ENCODE measurements at places on chromosomes 16 and 17.

- DNase-seq = no peak
Observed at GRCh38 chr17:78643326-78643725, 66.1 kb upstream of the DNAH17 start.

DNA sequence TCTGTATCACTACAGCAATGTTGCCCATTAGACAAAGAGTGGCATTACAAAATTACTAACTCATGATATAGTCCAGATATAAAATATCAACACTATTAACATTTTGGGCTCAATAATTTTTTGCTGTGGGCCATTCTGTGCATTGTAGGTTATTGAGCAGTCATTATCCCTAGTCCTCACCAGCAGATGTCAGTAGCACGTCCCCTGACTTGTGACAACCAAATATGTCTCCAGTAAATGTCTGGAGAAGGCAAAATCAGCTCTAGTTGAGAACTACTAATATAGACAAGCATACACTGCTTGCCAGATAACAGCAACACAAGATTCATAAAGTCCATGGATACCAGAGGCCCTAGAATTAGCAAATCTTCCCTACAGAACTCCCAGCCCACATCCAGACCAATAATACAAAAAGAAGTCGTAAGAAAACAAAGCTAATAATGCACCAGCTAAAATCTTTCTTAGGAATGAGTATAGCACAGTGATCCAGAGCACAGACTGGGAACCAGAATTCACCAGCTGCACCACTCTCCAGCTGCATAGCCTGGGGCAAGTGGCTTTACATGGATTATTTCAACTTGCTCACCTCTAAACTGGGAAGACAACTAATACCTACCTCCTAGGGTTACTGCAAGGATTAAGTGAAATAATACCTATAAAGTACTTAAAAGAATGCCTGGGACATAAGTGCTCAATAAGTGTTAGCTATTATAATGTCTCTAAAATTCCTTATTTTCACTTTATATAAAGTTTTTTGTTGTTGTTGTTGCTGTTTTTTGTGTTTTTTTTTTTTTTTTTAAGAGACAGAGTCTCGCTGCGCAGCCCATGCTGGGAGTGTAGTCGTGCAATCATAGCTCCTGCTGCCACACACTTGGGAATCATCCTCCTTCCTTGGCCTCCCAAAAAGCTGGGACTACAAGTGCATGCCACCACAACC, 23.7 kb downstream of the HELZ start:
- DNase-seq = peak; percentile 26

- DNase-seq = no peak
Observed at GRCh38 chr17:27569257-27569722, 61.7 kb upstream of the LGALS9 start.

DNA sequence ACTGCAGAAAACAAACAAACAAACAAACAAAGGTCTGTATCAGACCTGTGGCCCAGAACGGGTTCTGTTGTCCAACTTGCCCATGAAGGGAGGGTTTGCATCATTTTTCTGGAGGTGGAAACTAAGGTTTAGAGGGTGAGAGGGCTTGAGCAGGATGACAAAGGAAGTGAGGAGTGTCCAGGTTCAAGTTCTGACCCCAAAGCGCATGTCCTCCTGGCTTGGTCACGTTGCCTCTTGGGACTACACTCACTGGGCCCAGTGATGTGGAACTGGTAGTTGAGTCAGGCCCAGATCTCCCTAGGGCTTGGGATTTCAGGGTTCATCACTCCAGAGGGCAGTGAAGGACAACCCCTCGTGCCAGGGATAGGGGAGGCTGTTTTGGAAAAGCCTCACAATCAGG, 1.8 kb downstream of the SREBF1 start:
- no peak for DNase-seq

DNA sequence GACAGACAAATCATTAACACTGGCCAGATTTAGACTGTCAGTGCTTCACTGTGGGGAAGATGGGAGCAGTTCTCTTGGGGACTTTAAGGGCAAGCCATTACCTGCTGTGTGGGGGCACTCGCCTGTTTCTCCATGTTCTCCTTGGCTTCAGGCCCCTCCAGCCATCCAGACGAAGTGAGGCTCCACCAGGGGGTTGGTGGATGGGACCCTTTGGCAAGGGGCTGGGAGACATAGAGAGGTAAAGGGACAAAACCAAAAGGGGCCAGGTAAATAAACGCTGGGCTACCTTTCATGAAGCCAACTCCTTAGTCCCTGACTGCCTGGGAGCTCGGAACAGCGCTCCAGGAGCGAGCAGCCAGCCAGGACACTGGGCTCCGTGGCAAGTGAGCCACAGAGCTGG, 14.0 kb downstream of the TBX4 start:
- DNase-seq = no peak

DNA sequence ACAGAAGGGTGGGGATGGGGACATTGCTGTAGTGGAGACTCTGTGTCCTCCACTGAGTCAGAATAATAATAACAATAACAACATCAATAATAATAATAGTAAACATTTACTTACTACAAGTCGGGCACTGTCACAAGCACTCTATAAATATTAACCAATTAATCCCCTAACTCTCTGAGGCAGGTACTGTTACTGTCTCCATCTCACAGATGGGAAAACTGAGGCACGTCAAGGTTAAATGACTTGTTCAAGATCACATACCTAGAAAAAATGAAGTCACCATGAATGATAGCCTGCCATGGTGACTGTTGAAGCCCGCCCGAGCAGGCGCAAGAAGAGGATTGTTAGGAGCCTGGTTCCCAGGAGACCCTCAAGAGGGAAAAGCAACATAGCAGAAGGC, 10.2 kb downstream of the PRR29 start:
- DNase-seq = no peak

- no peak for DNase-seq
Observed at GRCh38 chr16:55773859-55774549, 58.9 kb downstream of the CES1 start.

GRCh38 chr17:11916091-11916490, 81.2 kb downstream of the ZNF18 start:
- DNase-seq = no peak

DNA sequence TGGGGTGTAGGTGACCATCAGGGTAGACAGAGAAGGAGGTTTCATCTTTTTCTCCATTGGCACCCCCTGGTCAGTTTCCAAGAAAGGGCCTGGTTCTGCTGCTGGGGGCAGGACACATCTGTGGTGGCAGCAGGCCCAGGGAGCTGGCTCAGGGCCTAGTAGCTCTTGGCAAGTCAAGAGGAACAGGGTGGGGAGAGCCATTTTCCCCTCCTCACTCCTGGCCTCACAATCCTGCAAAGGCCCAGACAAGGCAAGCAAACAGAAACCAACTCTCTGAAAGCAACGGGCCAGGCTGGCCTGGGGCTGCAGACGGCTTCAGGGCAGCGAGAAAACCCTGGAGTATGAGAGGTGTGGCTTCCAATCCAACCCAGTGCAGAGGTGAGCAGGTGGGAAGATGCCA, 192.9 kb upstream of the DYNLRB2 start:
- DNase-seq = no peak

- DNase-seq = no peak
Observed at GRCh38 chr17:50221266-50221863, 19.9 kb upstream of the COL1A1 start.

DNA sequence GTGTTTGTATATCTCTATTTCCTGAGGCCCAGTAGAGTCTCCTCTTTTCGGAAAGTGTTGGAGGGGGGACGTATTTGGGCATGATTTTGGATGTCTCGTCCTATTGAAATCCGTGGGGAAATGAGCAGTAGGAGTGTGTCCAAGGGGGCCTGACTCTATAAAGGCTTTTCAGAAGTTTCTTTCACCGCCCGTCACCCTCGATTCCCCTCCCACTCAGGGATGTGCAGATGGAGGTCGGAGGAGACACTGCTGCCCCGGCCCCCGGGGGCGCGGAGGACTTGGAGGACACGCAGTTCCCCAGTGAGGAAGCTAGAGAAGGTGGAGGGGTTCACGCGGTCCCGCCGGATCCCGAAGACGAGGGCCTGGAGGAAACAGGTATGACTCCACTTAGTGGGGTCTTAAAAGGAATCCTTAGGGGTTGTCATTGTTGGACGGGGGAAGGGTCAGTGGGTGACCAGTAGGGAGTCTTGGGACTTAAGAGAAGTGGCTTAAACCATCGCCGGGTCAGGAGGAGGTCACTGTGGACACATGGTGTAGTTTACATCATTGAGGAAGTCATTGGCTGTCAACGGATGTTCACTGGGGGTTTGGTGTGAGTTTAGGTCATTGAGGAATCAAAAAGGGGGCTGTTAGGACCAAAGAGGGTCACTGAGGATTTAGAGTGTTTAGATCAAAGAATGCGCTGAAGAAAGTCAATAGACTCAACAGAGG, 424 bp downstream of the MON1B start:
- DNase-seq = no peak

GRCh38 chr17:66177048-66177447, 14.9 kb downstream of the CEP112 start:
- peak; percentile 75 for DNase-seq

- no peak for DNase-seq
Observed at GRCh38 chr17:19242323-19242722, 5.2 kb downstream of the EPN2 start.

DNA sequence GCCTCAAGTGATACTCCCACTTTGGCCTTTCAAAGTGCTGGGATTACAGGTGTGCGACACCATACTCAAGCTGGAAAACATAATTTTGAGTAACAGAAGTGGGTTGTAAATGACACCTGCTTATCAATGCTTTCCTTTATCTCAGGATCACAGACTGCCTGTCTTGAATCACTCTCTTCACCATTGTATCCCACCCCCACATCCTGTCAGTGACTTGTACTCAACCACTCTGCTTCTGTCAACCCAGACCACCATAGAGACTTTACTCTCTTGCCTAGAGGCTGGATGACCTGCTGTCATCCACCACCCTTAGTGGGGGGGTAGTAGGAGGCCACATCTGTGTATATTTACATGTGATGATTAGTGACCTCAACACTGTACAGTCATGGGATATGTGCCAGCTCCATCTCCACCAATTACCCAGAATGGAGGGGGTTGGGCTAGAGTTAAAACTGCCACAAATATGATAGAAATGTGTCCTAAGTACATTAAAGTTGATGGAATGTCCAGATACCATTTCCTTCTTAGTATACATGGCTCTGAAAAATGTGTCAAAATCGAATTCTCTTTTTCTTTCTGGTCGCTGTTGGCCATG, 338.7 kb downstream of the GRIN2A start:
- DNase-seq = no peak

- no peak for DNase-seq
Observed at GRCh38 chr17:42266918-42267766, 9.0 kb downstream of the STAT5B start.

GRCh38 chr16:67531247-67531646, 2.6 kb downstream of the RIPOR1 start:
- DNase-seq = no peak

GRCh38 chr16:1225051-1225451, at the start of gene TPSG1:
Gene TPSG1 (minus strand): TSS chr16:1225268. CDS start chr16:1225252, 16 bp downstream.
- DNase-seq = no peak

DNA sequence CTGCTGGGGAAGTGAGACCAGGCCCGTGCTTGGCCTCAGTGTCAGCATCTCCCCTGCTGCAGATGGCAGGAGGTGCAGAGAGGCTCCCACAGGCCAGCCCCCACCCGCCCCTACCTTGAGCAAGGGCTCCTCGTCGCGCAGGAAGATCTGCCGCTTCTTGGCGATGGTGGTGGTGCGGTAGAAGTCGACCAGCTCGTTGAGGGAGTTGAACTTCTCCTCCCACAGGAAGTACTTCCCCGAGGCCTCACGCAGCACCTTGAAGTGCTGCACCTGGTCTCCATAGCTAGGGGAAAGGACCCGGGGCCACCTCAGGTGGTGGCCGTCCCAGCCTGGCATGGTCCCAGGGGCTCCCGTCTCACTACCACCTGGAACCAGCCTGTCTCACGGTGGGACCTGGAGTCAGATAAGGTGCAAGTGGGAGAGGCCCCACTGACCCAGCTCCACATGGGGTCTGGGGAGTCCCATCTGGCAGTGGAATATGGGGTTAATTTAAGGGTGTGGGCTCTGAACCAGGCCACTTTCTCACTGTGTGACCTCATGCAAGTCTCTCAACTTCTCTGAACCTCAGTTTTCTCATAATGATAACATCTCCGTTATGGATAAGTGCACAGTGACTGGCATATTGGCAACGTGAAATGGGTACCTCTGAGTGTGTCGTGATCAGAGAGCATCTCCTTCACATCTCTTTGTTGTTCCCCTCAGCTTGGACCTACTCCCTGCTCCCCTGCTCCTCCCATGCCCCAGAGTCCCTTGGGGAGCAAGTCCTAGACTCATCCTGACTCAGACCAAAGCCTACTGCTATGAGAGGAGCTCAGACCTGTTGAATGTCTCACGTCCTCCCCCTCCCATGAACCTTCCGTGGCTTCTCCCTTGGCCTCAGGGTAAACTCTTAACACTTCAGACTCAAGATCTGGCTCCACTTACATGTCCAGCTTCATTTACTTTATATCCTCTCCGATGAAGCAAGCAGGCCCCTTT, 19.8 kb upstream of the FAM83G start:
- DNase-seq = no peak

DNA sequence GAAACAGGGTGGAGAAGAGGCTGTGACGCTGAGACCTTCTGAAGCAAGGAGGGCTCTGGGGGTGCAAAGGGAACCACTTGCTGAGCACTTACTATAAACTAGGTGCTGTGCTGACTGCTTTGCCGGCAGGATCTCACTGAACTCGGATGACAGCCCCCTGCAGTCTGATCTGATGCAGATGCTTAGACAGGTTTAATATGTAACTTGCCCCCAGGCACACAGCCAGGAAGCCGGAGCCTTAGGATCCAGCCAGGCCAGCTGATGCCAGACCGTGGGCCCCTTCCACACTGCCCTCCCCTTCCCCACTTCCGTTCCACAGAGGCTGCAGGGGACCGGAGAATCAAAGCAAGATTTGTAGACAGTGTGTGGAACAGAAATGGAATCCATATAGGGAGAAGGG, 23.1 kb downstream of the SPACA3 start:
- no peak for DNase-seq

GRCh38 chr16:13118091-13118490, 216.7 kb downstream of the SHISA9 start:
- DNase-seq = no peak

DNA sequence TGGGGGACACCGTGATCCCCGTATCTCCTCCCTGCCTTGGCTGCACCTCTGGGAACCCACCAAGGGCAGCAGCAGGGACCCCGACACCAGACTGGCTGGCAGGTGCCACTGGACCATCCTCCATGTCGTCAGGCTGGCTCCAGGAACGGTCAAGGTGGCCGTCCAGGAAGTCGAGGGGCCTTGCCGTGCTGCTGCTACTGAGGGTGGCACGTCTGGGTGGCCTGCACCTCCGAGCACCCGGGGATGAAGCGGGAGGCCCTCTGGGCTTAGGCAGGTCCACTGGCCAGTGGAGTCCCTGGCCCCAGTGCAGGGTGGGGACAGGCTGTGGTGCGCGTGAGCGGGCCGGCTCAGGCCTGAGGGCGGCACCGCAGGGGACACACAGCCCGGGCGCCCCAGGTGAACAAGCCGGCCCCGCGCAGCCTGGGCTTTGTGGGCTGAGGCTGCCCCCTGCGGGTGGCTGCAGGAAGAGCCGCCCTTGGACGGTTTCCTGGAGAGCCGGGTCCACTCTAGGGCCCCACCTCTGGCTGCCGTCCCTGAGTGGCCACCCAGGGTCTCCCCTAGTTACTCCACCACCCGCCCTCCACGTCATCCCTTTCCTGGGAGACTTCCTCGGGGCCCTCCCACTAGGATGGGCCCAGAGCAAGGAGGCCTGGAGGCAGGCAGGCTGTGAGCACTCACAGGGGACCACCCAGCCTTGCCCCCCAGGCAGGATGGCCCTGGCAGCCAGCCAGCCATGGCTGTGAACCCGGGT, 42.8 kb upstream of the ZC3H18 start:
- DNase-seq = peak; percentile 7

GRCh38 chr16:67040166-67040565, 11.2 kb downstream of the CBFB start:
- no peak for DNase-seq
